Activated CD4-positive, CD25-positive, alpha-beta regulatory T cell treated with anti-CD3 and anti-CD28 coated beads, Interleukin-2, amount 50 U/mL, for 16 hours (primary cell): ENCODE measurements at places on chromosomes 1 and 21.

DNA sequence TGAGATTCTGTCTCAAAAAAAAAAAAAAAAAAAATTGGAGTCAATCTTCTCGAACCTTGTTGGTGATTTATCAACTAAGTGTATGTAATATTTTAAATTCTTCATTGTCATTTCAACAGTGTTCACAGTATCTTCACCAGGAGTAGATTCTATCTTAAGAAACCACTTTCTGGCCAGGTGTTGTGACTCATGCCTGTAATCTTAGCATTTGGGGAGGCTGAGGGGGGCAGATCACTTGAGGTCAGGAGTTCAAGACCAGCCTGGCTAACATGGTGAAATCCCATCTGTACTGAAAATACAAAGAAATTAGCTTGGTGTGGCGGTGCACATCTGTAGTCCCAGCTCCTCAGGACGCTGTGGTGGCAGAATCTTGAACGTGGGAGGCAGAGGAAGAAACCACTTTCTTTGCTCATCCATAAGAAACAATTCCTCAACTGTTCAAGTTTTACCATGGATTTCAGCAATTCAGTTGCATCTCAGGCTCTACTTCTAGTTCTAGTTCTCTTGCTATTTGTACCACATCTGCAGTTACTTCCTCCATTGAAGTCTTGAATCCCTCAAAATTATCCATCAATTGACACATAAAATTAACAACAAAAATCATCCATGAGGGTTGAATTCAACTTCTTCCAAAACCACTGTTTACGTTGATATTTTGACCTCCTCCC lies 30.4 kb upstream of the EYA3 start:
- no peak for DNase-seq

DNA sequence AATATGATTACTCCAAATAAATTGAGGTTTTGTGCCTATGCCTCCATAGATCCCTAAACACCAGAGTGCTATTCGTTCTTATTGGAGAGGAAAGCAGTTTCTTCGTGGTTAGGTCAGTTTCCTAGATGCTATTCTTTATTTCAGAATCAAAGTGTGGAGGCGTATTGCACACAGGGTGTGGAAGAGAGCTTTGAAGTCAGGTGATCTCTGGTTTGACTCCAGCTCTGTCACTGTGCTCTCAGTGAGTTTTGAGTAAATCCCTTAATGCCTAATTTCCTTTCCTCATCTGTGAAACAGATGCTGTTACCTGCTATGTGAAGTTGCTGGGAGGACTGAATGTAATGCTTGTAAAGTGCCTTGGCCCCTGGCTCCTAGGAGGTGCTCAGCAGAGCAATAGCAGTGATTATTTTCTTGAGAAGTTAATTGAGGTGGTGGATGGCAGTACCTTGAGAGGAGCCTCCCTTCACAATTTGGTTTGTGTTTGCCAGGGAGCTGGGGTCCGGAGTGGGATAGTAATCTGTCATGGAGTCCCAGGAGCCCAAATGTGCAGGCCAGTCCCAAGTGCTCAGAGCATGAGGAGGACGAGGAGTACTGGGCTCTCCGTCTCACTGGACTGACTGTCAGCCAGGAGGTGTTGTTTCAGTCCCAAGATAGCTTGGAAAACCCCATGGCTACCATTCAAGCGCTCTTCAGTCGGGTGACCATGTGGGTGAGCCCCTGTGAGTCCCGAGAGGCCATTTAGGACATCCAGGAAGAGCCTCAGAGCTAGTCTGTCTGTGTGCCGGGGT lies 14.9 kb downstream of the NTPCR start:
- DNase-seq, result no peak

DNA sequence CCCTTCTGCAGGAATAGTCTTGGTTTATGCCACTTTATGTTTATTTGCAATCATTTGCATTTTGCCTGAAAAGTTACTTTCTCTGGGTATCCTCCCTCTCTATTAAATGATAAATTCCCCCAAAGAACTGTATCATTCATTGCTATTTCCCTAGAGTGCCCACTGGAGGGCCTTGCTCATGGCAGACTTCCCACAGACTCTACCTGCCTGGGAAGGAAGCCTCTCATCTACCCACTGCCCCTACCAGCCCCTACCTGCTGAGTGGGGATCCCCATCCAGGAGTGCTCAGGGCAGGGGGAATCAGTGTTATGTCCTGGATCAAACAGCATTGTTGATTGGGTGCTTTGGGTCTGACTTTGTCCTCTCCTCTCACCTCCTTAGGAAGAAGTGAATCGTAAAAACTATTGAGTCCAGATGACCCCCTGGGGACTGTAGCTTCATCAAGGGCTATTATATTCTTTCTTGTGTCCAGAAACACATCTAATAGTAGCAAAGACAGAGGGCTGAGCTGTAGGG lies 6.8 kb upstream of the LRRN2 start:
- no peak for DNase-seq

- no peak for DNase-seq
Measured at GRCh38 chr1:213325482-213325881, 274.4 kb downstream of the RPS6KC1 start.

- no peak for DNase-seq
Measured at GRCh38 chr1:88744142-88744541, 60.1 kb downstream of the PKN2 start.

DNA sequence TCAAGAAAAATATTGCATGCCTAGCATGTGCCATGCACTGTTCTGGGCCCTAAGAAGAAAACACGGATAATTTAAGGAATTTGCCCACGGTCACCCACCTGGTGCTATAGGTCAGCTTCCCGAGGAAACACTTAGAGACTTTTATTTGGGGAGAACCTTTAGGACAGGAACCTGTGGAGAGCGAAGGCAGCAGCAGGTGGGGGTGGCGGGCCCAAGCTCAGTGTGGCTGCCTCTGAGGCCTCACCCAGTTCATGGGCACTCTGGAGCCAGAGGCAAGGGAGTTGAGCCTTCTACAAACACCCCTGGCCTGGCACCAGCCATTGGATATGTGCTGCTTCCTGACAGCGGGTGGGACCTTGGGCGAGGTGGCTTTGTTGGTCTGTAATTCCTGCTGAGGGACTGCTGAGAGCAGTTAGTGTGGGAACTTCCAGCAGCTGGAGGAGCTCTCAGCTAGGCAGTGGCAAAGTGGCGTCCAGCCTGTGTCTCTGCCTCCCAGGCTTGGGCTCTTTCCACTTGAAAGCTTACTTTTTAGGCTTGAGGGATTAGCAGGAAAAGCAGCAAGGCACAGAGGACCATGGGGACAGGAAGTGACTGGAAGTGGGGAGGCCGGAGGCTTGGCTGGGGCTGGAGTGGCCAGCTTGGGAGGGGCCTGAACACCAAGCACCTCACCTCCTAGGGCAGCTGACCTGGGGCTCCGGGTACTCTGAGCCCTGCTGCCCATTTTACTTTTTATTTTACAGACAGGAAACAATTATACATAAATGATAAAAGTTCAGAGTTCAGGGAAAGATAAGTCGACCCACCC lies 19.1 kb downstream of the MRPL37 start:
- no peak for DNase-seq

DNA sequence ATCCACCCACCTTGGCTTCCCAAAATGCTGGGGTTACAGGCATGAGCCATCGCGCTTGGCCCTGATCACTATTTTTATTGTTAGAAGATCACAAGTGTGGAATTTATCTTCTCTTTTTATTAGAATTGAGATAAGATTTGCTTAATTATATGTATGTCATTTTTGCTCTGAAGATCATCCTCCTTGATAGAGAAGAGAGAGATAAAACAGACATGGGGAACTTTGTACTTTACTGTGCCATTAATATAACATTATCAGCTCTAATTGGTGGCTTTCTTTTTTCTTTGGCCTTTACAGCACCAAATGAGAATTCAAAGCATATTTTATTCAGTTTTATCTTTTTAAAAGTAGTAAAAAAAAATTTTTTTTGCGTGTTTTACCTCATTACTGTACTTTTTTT lies 46.8 kb downstream of the SCP2 start:
- no peak for DNase-seq

GRCh38 chr1:34663031-34663430 lies 91.8 kb upstream of the GJB5 start:
- no peak for DNase-seq

DNA sequence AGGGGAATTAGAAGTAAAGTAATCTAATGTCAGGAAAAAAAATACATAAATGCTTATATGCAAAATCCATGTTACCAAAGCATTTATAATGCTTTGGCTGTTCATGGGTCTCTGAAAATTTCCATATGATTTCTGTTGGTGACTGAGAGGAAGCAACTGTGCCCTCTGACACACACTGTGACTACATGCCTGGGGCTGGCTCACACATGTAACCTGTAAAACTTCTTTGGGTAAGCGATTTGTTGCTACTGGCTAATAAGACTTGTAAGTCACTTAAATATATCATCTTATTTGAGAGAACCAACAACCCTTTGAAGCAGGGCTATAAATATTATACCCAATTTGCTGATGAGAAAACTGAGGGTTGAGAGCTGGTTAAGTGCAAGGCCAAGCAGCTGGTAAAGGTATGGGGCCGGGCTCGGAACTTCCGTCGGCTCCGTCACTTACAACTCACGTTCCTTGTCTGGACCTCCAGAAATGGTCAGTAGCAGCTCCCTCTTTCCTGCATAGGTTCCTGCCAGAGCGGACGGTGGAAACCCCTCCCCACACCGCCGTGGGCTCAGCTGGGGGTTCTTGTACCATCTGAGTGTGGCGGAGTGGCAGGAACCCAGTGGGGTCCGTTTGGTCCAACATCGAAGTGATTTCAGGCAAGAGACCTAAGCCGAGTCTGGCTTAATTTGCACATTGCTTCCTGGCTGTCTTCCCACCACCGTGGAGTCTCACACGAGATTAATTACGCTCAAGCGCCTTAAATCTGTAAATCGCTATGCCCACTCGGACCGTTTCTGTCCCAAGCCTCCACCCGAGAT lies 714 bp downstream of the DFFA start:
- no peak for DNase-seq

DNA sequence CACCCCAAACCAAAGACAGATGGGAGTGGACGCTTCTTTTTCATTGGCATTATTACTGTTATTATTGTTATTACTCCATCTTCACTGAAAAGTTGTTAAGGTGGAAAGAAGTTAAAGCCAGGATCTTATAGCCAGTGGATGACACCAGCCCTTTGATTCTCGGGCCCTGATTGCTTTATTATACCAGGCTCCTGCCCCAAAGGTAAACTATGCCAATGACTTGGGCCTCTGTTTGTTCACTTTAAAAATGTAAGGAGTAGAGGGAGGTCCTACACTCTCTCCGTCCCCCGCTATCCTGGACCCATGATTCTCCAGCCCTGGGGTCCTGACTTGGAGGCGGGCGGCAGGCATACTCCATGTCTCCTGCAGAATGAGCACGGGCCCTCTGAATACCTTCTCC lies 106.8 kb downstream of the TOMM20 start:
- no peak for DNase-seq

- DNase-seq, result no peak
Measured at GRCh38 chr21:19553919-19554615, 1150.5 kb upstream of the TMPRSS15 start.

DNA sequence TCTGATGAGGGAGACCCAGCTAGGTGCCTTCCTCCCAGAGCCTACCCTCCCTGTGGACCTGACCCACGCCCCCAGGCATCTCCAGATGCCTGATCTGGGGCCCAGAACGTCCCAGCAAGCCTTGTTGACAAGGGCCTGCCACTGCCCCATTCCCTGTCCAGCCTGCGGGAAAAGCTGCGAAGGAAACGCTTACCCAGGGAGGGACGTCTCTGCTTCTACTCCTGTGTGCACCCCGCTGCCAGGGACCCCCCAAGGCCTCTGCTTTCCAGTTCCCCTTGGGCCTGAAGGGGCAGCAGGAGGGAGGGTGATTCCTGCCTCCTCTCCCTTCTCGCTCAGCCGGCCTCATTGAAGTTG lies 11.6 kb upstream of the CLSTN1 start:
- no peak for DNase-seq

DNA sequence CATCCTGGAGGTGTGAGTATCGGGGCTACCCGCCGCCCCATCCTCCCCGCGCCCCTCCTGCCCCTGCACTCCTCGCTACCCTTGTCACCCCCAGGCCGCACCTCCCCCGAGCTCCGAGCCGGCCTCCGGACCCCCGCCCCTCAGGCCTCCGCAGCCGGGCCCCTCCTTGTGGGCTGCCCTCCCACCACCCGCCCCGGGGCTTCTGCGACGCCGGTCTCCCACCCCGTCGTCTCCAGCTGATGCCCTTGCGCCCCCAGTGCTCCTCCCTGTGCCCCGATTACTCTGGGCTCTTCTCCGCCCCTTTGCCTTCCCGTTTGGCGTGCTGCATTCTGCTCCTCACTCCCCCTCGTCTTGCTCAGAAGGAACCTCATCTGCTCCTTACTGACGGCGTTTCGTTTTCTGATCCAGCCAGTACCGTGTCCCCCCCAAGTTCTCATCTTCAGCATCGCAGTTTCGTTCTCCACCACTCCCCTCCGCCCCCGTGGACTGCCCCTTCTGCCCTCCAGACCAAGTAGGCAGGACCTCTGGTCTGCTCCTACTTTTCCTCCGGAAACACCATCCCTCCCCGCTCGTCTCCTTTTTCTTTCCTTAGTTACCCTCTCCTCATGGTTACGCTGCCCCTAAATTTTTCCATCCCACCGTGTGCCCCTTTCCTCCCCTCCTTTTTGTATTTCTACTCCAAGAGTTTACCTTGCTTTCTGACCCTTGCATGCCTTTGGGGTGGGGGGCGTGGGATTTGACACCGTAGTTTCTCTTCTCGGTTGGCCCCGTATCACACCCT lies 841 bp downstream of the SNX27 start:
- DNase-seq, result no peak

DNA sequence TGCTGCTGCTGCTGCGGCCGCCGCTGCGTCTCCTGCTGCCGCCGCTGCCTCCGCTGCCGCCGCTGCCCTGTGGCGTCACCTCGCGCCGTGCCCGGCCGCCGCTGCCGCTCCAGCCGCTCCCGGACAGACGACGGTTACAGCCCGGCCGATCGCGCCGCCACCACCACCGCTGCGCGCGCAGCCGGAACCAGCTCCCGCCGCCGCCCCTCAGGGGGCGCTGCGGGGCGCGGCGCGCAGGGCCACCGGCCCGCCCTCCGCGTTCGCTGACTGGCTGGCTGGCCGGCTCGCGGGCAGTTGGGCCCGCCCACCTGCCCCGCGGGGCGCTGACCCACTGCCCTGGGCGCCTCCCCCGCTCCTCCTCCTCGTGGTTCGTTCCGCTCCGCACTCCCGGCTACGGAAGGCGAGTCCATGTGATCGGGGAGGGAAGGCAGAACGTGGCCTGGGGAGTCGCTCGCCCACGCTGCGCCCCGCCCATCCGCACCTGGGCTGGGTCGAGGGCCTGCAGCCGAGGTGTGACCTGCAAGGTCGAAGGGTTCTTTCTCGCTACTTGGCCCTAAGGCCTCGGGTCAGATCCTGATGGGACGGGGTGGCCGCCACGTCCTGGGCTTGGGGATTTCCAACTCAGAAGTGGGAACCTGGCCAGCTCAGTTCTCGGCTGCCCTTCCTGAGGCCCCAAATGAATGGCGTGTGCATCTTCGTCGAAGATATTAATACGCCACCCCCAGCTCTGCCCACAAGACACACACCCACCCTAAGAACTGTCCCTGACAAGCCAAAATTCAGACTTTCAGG lies at the start of gene PTP4A2:
PTP4A2 (minus strand) TSS at position 185 of the 792 bp plus-strand sequence. CDS start 19,303 bp downstream, outside the sequence.
- peak; percentile 55 for DNase-seq

GRCh38 chr21:29384683-29385359 lies 86.1 kb downstream of the BACH1 start:
- DNase-seq, result no peak

- no peak for DNase-seq
Measured at GRCh38 chr1:23242414-23242813, 25.1 kb upstream of the HTR1D start.
